ENCODE measurements at places on chromosomes 13 and 19. TPM values are rescaled to one million over a fixed set of nuclear protein-coding genes. Genes with fewer than 3 reads are reported as not detected.
A peak's percentile ranks its signal among the peaks of the same experiment; 100 is the strongest.

GRCh38 chr19:38989066-38989605 lies 13.6 kb upstream of the FBXO17 start:
- no peak for DNase-seq

The PLPPR3 gene
- 7.0 TPM for polyA plus RNA-seq

DNA sequence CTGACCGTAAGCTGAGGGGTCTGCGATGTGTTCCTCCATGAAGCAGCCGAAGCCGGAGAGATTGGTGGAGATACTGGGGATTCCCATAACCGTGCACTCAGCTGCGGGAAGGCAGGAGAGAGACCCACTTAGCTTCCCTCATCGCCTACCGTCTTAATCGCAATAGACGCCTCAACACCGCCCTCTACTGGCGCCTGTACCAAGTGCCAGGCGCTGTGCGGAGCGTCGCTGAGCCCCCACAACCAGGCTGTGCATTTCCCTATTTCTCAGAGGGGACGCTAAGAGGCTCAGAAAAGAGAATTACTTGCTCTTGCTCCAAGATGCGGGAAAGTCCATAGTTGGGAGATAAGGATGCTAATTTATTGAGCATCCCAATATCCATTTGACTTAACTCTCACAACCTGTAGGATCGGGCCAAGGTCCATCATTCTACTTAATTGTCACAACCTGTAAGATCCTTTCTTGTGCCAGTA lies 5.8 kb downstream of the FTL start:
- DNase-seq = peak; percentile 93

The MBD3L3 gene
- polyA plus RNA-seq = not detected

DNA sequence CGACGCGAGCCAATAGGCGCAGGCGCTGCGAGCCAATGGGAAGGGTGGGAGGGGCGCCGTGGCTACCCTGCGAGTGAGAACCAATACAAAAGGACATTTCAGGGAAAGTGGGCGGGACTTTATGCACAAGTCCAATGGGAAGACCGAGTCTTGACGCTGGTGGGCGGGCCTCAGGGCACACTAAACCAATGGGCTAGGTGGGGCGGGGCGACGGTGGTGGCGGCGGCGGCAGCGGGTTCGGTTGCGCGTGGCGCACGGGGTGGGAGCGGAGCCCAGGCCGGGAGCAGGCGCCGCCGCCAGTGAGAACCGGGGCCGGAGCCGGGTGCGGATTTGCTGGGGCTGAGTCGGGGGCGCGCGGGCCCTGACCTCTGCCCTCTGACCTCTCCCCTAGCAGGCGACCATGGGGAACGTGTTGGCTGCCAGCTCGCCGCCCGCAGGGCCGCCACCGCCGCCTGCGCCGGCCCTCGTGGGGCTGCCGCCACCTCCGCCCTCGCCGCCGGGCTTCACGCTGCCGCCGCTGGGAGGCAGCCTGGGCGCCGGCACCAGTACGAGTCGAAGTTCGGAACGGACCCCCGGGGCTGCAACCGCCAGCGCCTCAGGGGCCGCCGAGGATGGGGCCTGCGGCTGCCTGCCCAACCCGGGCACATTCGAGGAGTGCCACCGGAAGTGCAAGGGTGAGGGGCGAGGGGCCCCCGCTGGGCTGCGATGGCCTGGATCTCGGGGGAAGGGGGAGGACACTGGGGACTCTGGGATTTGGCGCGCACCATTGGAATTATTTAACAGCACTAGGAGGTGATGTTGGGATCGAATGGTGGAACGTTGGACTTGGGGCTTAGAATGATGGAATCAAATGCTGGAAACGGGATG lies at the start of gene TOMM40:
Gene TOMM40 (plus strand): TSS at position 239 of the 867 bp plus-strand sequence. CDS start 162 bp downstream, at position 401.
- DNase-seq = peak; percentile 100

DNA sequence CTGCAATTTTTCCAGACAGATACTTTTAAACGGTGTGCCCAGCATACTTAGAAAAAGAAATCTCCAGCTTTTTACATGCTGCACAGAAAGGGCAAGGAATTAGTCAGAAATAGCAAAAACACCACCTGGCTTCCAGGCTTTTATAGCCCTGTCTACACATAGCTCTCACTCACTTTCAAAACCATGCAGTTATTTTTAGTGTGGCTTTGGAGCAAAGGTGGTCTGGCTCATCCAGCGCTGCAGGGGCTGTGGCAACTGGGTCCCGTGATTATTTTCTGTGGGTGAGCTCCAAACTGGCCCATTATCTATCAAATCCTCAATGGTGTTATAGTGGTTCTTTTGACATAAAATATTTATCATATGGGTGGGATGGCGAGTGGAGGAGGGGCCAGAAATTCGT lies 57.0 kb downstream of the COL4A2 start:
- no peak for DNase-seq

The KCNJ14 gene
- 1.3 TPM for polyA plus RNA-seq

DNA sequence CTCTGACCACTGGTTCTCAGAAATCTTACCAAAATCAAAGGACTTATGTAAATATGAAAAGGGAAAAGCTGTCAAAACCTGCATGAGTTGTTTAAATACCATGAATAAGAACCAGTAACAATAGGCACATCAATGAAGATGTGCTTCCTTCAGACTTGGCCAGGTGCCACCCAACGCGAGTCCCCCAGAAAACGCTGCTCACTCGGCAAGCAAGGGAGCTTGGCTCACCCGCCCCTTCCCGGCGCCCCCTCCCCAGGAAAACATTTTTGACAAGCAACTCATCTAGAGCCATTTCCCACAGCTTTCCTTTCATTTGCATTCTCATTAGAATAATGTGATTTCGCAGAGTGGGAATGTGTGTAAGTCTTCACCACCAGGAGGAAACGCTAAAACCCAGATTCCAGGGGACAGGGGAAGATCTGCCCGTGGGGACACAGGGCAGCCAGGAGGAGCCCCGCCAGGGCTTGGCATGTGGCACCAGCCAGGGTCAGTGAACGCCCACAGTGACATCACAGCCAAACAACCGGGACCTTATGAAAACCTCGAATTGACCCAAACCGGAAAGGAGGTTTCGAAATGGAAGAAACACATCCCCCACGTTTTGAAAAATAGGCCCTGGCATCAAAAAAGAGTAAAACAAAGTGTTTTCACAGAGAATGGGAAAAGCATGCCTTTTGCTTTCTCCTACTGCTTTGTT lies 366.2 kb upstream of the TSHZ3 start:
- no peak for DNase-seq

The FUT6 gene
- 0.69 TPM for polyA plus RNA-seq

DNA sequence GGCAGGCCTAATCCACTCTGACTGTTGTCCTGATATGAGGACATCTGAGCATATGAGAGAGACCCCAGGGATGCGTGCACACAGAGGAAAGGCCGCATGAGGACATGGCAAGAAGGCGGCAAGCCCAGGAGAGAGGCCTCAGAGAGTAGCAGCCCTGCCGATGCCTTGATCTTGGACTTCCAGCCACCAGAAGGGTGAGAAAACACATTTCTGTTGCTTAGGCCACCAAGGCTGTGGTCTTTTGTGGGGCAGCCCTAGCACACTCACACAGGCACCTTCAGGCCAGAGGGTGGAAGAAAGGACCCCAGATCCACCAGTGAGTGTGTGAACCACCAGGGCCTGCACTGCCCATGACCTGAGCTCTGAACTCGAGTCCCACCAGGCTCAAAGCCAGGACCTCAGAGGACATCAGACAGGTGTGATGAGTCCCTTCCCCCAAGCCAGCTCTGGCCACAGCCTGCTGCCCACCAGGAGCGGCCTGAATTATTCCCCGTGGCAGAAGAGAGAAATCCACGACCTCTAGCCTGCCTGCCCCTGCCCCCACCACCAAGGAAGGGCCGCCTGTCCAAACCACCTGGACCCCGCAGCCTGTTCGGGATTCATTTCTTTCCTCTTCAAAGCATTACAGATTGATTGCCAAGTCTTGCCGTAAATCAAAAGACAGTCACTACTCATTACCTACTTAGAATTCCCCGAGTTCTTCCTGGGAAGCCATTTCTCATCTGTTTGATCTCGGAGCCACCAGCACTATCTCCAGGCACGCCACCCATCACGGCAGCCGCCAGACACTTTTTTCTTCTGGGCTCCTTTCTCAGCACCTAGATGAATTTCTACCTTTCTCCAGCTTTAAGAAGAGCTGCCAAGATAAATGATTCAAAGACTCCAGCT lies 72.2 kb downstream of the CEBPG start:
- peak; percentile 31 for DNase-seq

DNA sequence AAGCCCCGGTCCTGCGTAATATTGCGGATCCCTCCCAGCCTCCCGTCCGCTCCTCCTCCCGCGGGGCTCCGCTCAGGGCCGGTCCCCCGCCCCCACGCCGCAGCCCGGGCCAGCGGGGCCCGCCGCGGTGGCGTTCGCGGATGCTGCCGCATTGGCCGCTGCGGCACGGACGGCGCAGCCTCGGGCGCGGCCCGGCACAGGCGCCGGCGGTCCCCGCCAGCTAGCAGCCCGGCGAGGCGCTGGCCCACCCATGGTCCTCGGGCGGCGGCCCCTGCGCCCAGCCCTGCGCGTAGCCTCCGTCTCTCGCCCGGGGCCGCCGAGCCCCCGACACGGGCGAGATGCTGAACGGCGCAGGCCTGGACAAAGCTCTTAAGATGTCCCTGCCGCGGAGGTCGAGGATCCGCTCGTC lies at the start of gene ATP8A2:
Gene ATP8A2 (plus strand): TSS at position 100 of the 409 bp plus-strand sequence. CDS start 239 bp downstream, at position 339.
- no peak for DNase-seq

GRCh38 chr13:46213242-46213641 lies 1.5 kb downstream of the LRRC63 start:
- no peak for DNase-seq

The CA11 gene
- polyA plus RNA-seq = 5.0 TPM

DNA sequence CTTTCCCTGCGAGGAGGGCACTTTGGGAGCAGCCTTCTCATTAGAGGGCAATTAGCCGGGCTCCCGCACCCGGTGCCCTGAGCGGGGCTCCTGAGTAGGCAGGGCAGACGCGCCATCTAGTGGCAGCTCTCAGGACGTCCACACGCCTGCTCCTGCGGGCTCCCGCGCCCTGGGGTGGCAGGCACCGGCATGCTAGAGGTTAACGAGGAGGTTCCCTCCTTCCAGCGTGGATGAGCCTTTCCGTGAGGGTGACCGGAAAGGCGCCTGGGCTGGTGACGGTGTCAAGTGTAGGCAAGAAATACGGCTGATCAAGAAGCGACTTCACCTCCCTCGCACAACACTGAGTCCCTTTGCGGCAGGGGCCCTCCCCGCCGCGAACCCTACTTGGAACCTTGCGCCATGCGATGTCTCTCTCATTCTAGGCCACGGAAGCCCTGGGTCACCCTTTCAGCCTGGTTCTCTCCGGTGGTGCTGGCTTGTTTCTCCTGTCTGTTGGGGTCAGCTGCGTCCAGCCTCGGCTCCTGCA lies 67.7 kb downstream of the ALOX5AP start:
- DNase-seq = peak; percentile 97

DNA sequence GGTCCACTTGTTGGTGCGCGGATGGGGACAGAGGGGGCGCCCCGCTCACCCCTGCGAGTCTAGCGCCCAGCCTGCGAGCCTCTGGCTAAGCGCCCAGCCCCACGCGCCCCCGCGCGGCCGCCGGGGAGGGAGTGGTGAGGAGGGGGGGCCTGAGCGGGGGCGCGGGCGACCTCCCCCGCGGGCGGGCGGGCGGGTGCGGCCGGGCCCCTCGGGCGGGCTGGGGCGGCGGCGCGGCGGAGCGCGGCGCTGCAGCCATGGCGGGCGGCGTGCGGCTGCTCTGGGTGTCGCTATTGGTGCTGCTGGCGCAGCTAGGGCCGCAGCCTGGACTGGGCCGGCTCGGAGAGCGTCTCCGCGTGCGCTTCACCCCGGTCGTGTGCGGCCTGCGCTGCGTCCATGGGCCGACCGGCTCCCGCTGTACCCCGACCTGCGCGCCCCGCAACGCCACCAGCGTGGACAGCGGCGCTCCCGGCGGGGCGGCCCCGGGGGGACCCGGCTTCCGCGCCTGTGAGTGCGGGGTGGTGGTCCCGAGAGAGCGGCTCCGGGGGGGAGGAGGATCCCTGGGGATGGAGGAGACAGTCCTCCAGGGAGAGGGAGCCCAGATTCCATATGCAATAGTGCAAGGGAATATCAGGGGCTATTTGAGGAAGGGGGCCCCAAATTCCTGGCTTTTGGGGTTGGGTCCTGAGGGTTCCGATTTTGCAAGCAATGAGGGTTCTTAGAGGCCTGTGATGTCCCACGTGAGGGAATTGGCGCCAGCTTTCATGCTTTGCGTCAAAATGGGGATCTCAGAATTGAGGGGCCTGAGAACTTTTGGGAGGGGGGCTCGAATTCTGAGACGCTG lies at the start of gene LTBP4:
Gene LTBP4 (plus strand): TSS at position 236 of the 841 bp plus-strand sequence. CDS start 19 bp downstream, at position 255.
- no peak for DNase-seq

GRCh38 chr13:62210951-62211350 lies 795.3 kb upstream of the PCDH20 start:
- DNase-seq = no peak

DNA sequence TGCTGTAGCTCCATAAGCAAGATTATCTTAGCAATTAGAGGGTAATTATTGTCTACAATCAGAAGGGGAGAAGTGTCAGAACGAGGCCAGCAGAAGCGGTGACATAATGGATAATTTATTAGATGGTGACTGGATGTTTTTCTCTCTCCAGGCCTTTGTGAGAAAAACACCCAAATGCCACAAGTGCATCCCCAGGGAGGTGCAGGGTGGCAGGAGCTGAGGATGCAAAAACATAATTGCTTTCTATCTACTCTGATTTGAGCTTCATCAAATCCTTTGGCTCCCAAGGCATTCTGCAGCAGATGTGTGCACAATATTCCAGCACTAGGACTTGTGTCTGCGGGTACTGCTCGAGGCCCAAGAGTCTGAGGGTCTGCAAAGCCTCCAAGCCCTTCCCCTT lies 220.1 kb upstream of the SERP2 start:
- no peak for DNase-seq

The KLK15 gene
- not detected for polyA plus RNA-seq

GRCh38 chr13:104648291-104648690 lies 1582.1 kb upstream of the SLC10A2 start:
- no peak for DNase-seq

The RNF113B gene
- not detected for polyA plus RNA-seq

DNA sequence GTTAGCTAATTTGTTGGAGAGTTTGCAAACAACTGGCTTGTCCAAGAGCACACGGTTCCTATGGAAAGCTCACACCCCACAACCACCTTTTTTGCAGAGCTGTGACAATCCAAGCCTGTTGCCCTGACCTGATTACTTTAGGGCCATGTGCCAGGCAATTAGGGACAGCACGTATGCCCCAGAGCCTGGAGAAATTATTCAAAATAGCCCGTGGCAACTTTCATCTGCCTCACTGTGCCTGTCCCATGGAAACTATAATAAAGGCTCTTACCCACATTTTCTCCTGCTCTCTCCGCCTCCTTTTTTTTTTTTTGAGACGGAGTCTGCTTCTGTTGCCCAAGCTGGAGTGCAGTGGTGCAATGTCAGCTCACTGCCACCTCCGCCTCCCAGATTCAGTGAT lies 18.6 kb upstream of the FBN3 start:
- DNase-seq = no peak

The TEX101 gene
- polyA plus RNA-seq = not detected

- DNase-seq = no peak
Observed at GRCh38 chr13:27295660-27296059, 25.0 kb downstream of the RASL11A start.

The OR7C1 gene
- 0.14 TPM for polyA plus RNA-seq

GRCh38 chr13:102729560-102730270 lies 34.9 kb upstream of the METTL21C start:
- DNase-seq = no peak

- DNase-seq = no peak
Observed at GRCh38 chr19:21269813-21270212, 59.4 kb downstream of the ZNF708 start.

The CNFN gene
- 0.97 TPM for polyA plus RNA-seq

The NEK5 gene
- 4.1 TPM for polyA plus RNA-seq

The MBD3L2 gene
- not detected for polyA plus RNA-seq
